ENCODE measurements at places on chromosomes 12 and 14. TPM values are rescaled to one million over a fixed set of nuclear protein-coding genes. Genes with fewer than 3 reads are reported as not detected.

DNA sequence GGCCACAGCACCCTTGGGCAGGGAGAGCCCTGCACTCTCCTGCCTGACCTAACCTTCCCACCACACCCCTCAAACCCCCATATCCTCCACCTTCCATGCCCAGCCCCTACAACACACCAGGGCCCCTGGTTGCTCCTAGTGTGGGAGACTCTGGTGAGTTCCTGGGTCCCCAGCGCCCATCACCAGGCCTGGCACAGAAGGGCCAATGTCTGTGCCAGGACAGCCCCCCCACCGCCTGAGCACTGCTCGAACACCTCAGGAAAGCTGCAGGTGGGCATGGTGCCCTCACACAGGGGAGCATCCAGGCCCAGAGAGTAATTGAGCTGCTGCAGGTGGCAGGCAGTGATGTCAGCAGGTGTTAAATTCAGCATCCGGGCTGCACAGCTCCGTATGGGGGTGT is 15.2 kb downstream of the ADCY6 start:
- H3K4me3 ChIP-seq: no peak overlapping the region
- DNase-seq: no peak
- H3K4me1 ChIP-seq: no peaks in the 10 kb centered on the region

DNA sequence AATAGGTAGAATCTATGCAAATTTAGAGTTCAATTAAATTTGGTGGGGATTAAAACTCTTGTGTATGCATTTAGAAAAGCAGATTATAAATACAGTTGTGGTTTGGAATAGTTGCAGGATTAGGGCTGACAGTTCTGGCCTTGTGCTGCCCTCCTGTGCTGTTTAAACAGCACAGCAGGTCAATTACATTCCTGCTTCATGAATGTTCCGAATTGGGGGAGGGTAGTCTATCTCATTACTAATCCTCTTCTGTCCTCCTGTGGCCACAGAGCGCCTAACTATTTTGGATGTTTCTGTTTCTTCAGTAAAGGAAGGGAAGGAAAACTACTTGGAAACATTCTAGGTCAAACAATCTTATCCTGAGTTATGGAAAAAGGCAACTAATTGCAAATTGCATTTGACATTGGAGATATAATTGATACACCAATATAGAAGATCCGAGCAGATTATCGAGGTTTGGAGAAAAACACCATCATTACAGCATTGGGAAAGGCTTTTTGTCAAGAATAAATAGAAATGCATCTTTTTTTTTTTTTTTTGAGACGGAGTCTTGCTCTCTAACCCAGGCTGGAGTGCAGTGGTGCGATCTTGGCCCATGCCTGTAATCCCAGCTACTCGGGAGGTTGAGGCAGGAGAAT is 8.7 kb upstream of the GPR19 start:
- no peaks in the 10 kb centered on the region for H3K27me3 ChIP-seq
- peaks cover 17% of the 10 kb centered on the region for H3K4me1 ChIP-seq
- no peak overlapping the region for H3K27ac ChIP-seq
- H3K36me3 ChIP-seq: no peaks in the 10 kb centered on the region

DNA sequence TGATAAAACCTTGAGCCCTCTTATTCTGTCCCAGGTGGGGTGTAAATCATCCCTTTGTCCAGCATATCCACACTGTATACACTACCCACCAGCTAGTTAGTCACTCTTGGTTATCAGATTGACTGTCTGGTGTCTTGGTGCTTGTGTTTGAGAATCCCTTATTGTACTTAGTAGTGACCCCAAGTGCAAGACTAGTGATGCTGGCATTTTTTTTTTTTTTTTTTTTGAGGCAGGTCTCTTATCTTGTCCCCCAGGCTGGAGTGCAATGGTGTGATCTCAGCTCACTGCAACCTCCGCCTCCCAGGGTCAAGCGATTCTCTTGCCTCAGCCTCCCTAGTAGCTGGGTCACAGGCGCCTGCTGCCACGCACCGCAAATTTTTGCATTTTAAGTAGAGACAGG is 5.8 kb downstream of the VRK1 start:
- no peaks in the 10 kb centered on the region for H3K27me3 ChIP-seq
- peaks cover 7% of the 10 kb centered on the region for H3K36me3 ChIP-seq
- DNase-seq: no peak
- peaks cover 21% of the 10 kb centered on the region for H3K4me1 ChIP-seq
- no peak overlapping the region for H3K27ac ChIP-seq

- H3K4me3 ChIP-seq: no peak overlapping the region
- no peak overlapping the region for H3K27ac ChIP-seq
- H3K36me3 ChIP-seq: peaks cover 69% of the 10 kb centered on the region
Observed at GRCh38 chr14:23076785-23077408, 18.0 kb downstream of the ACIN1 start.

Gene PLCZ1
- not detected for total RNA-seq
